ENCODE measurements at places on chromosomes 7 and 10. TPM values are rescaled to one million over a fixed set of nuclear protein-coding genes. Genes with fewer than 3 reads are reported as not detected.

- DNase-seq: no peak
- no peaks in the 10 kb centered on the region for H3K27me3 ChIP-seq
- peaks cover 21% of the 10 kb centered on the region for H3K4me1 ChIP-seq
- no peaks in the 10 kb centered on the region for H3K36me3 ChIP-seq
Measured at GRCh38 chr10:89373916-89374711, 3.7 kb upstream of the IFIT1B start.

DNA sequence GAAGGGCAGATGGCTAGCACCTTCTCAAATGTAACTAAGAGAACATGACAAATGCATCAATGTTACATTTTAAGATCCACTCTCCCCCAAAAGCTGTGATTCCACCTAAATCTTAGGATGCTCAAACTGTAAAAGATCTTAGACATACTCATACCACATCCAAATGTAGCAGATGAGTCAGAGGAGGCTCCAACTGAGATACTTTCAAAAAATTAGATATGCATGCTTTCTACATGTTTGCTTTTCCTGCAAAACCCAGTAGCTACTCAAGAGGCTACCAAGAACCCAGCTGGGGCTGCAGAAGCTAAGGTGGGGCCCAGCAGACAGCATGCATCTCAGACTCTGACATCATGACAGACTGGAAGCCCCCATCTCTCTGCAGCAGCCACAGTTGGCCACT is 31.4 kb upstream of the FRMD4A start:
- no peaks in the 10 kb centered on the region for H3K4me1 ChIP-seq
- no peaks in the 10 kb centered on the region for H3K36me3 ChIP-seq
- H3K27me3 ChIP-seq: peaks cover 30% of the 10 kb centered on the region
- no peak overlapping the region for H3K27ac ChIP-seq

GRCh38 chr10:50432211-50433009 is 181.1 kb upstream of the ASAH2 start:
- H3K4me3 ChIP-seq: no peak overlapping the region
- H3K36me3 ChIP-seq: no peaks in the 10 kb centered on the region
- H3K27me3 ChIP-seq: no peaks in the 10 kb centered on the region

- peaks cover 4% of the 10 kb centered on the region for H3K27me3 ChIP-seq
Measured at GRCh38 chr10:13371897-13372470, 23.9 kb upstream of the SEPHS1 start.

SPDYE16 gene
- total RNA-seq: 0.51 TPM

GIMAP6 gene
- not detected for total RNA-seq

Data from type B pancreatic cell (in vitro differentiated cells).